Stimulated activated CD4-positive, alpha-beta T cell treated with anti-CD3 and anti-CD28 coated beads, Interleukin-15, amount 100 ng/mL, for 1 hour (primary cell): ENCODE measurements at places on chromosomes 3 and 15.

- DNase-seq = no peak
Observed at GRCh38 chr3:44993471-44994205, 17.6 kb downstream of the EXOSC7 start.

DNA sequence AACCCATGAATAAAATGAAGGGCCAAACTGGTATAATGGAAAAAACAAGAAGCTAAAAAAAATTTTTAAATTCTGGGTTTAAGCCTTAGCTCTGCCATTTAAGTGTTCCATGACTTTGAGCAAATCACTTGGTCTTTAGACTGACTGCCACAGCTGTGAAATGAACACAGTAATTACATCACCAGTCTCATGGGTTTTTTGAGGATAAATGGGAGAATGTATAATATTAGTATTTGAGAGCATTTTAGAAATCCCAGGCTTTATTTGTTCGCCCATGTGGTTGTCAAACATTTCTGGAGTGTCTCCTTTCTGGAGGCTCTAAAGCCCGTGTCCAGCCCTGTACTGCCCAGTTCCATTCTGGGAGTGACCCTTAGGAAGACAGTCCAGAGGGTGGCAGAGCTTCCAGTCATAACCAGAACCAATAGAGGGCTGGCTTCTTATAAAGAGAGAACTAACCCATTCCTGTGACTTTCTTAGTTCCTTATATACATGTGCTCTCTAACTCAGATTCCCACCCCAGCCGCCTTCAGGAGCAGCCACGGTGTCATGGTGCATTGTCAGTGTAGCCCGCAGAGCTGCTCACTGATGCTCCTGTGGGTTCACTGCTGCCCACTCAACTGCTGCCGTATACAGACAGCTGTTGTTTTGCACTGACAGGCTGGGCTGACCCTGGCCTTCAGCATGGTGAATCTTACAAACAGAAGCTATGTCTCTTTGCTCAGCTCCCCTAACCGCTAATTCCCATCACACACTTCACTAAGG lies 44.7 kb downstream of the BOC start:
- DNase-seq = no peak

DNA sequence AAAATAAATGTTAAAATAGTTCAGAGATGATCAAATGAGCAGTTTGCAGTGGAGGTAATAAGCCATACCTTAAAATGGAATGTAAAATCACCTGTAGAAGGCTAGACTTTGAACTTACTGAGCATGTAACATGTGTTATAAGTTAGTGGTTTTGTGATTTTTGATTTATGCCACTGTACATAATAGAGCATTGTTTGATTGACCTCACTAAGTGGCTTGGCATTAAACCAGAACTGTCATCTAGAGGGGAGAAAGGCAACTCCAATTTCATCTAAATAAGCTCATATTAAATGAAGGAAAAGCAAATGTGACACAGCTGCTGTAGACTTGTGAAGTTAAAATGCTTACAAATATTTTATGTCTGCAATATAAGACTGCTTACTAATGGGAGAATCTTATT lies 387.9 kb downstream of the ZIC1 start:
- DNase-seq = no peak

- DNase-seq = no peak
Observed at GRCh38 chr3:128317698-128318231, 148.9 kb downstream of the DNAJB8 start.

GRCh38 chr15:80424381-80424780 lies 20.2 kb downstream of the ARNT2 start:
- no peak for DNase-seq

DNA sequence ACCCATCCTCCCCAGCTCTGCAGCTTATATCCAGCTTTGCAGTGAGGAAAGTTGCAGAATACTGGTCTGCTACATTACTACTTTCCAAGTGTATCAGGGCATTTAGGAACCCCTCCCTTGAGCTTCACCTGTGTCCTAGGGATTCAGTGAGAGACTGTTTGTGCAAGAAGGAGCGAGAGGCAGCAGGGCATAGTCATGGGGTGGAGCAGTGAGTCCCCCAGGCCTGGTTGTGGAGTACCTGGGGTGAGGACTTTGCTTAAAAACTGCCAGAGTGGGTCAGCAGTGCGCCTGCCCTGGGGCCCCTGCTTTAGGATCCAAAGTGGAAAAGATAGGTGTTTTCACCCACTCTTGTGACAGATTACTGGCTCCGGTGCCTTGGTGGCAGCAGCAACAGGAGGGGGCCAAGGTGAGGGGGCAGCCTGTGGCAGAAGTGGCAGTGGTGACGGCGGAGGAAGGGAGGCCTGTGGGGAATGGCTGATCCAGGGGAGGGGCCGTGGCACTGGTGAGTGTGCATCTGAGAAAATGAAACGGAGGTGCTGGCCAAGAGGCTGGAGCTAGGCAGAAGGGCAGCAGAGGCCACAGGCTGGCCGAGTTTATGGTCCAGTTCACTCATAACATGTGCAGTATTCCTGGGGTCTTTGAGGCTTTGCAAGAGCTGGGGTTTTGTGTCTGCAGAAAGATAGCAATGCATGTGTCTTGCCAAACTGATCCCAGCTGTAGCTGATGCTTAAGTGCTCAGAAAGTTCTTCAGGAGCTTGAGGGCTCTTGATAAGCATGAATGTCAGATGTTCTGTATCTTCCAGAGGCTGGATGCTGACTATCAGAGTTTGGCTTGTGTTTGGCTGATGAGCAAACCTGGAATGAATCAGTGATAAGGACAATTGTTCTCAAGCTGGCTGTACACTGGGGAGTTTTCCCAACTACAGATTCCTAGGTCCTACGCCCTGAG lies 43.4 kb downstream of the GOLGA6A start:
- no peak for DNase-seq

GRCh38 chr3:47523310-47524073 lies 10.0 kb upstream of the ELP6 start:
- no peak for DNase-seq

DNA sequence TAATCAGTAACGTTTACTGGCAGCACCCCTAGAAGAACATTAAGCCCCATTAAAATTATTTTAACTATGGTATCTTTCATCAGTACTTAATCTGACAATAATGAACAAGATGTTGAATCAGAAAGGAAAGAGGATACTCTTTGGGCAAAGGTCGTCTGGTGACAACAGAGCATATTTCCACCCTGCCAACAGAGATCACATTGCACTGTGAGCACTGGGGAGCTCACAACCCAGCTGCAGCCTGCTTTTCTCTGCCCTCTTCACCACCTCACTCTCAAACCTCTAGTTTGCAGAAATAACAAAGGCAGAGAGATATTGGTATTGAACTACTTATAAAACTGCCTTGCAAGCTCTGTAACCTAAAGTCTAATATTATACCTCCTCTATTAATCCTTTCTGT lies 130.0 kb downstream of the FBN1 start:
- no peak for DNase-seq

- no peak for DNase-seq
Observed at GRCh38 chr3:159861369-159861987, 127.2 kb upstream of the IL12A start.

DNA sequence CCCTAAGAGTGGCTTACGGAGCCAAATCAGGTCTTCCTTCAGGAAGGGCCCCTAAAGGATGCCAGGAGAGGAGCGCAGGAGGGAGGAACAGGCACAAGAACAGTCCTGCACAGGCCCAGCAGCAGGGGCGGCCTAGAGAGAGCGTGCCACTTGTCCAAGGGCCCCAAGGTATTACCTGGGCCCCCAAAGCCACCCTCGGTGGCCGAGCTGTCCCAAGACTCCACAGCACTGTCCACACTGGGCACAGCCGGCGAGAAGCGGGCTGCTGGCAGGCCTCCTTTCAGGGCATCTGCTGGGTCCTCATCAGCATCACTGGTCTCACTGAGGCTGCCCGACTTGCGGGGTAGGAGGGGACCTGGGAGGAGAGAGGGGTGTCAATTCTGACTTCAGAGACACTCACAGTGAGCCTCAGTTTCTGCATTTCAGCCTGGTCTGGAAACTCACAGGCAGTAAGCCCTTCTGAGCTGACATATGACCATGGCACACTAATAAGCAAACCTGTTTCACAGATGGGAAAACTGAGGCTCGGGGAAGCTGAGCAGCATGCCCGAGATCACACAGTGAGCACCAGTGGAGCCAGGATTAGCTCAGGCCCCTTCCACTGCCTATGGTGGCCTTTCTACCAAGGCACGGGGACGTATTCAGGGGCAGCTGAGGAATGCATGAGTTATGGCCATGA lies 33.4 kb downstream of the GRIP2 start:
- no peak for DNase-seq

DNA sequence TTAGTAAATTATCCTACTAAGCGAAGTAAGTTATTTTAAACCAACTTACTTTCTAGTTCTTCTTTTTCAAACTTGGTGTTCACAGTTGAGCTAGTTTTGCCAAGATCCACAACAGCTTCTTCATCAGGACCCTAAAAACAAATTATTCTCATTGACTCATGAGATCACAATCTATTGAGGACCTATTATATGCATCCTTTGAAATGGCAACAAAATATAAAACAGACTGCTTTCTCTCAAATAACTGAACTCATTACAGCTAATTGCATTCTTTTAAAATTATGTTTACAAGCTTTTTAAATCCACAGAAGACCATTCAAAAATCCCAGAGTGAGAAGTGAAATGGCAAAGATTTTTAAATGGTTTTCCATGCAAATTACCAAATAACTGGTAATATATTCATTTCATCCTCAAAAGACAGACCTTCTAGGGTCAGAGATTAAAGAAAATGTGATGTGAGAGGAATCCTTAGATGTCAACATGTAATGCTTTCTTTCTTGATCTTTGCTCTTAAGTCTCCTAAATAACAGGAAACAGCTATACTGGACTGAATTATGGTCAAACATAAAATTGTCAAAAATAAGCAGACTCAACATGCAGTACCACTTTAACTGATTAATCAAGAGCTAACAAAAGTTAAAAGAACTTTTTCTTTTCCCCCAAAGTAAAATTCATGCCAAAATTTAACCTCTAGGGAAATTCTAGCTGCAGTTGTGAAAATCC lies 31.7 kb downstream of the SLC4A7 start:
- DNase-seq = no peak

DNA sequence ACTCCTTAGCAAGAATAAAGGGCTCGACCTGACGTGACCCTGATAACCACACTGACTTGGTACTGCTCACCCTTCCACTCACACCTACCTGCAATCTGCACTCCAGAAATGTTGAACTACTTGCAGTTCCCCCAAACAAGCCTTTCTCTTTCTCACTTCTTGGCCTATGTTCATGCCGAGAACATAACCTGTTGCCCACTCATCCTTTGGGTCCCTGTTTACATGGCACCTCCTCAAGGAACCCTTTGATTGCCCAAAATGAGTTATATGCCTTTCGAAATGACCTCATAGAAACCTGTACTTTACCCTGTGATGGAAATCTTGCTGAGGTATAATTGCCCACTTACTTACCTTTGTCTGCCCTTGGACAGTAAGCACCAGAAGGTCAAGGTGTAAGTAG lies 96.2 kb downstream of the TMCO5A start:
- no peak for DNase-seq

DNA sequence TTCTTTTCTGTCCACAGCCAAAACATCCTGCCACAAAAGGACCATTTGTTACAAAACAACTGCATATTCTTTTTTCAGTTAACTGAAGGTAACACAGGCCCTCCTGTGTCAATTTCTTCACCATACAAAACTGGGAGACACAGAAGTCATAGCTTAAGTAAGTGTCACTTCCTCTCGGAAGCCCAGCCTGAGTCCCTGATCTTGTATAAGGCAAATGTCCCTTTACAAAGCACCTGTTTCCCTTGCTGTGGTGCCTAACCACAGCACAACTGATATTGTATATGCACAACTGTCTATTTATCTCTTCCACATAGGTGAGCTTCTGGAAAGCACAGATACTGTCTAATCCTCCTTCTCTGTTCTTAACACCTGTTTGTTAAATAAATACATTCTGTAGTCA lies 293.7 kb downstream of the FHIT start:
- no peak for DNase-seq

GRCh38 chr15:80450811-80451321 lies 46.7 kb downstream of the ARNT2 start:
- DNase-seq = no peak

DNA sequence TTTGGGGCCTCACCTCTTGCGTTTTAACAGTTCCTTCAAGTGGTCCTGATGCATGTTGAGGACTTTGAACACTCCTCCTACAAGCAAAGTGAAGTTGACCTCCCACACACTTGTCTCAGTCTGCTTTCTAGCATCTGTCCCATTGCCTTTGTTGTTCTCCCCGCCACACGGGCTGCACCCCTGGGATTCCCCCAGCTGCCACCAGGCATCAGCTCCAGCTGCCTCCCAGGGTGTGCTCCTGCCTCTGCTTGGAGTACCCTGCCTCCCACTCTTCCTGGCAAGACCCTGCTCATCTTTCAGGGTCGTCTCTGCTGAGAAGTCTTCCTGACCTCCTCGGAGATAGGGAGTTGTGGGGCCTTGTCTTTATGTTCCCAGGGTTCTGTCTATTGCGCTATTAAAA lies 52.2 kb downstream of the IGF1R start:
- DNase-seq = no peak

GRCh38 chr3:177528306-177529070 lies 331.2 kb upstream of the TBL1XR1 start:
- no peak for DNase-seq

DNA sequence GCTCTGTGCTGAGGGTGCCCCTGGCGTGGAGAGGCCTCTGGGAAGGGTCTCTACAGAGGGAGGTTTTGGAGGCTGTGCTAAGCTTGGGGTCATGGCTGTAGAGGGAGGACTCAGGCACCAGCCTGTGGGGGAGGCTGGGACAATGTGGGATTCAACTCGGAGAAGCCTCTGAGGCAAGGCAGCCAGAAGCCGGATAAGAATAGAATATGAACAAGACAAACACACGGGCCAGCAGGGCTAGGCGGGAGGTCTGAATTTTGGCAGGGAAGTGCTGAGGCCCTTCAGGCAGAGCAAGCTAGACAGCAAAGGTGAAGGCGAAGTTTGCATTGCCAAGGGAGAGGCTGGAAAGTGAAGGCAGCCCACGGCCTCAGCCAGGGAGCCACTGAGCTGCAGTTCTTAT lies 612.1 kb upstream of the NR2F2 start:
- DNase-seq = no peak

- DNase-seq = no peak
Observed at GRCh38 chr3:189593581-189593980, 37.6 kb upstream of the TP63 start.

DNA sequence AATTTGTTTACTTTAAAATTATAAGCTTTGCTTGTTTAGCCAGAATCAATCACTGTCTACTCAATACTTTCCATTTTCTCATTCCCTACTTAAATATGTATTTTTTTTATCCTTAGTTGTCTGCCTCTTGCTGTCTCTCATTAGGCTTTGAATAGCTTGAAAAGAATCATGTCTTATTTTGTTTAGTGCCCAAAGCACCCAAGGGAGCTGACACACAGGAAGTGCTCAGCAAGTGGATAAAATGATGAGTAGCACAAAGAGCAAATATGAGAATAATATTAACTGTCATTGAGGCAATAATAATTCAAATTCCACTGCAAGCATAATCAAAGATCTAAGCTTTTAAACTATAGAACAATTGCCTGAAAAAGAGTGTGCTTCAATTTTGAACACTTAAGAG lies 19.0 kb upstream of the IL1RAP start:
- DNase-seq = no peak

DNA sequence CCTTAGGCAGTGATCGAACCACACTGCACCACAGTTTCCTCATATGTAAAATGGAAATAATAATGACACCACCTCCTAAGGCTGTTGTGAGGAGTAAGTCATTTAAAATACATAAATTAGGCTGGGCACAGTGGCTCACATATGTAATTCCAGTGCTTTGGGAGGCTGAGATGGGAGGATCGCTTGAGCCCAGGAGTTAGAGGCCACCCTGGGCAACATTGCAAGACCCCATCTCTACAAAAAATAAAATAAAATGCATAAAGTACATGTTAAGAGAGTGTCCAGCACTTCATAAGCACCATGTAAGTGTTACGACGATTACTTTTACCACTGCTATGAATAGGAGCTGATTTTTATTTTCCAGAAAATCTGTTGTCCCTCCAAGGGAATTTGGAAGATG lies 440.0 kb downstream of the FOXP1 start:
- no peak for DNase-seq
